ENCODE measurements at places on chromosomes 5 and 9.

DNA sequence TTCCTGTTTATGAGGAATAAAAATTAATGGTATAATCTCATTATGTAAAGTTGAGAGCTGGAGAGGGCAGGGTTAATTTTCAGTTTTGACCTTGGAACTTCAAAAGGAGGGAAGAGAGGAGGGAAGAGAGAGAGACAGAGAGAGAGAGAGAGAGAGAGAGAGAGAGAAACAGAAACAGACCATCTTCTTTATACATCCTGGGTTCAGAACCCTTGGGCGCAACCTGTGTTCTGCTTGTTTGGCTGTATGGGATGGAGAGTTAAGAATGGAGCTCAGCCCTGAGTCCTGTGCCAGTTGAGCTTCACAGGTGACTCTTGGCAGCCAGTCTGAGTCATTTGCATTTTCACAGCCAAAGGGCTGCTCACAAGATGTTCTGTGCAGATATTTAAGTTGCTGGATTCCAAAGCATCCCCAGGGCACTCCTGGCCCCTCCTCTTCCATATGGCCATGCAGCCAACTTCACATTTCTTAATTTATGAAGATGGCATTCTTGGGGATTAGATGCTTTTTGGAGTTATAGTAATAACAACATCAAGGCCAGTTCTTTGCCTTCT lies 143.5 kb downstream of the CARTPT start:
- DNase-seq = no peak

- no peak for DNase-seq
Measured at GRCh38 chr9:99866398-99866797, 40.1 kb upstream of the STX17 start.

GRCh38 chr5:108382784-108383330 lies 959 bp upstream of the FBXL17 start:
- DNase-seq = no peak

DNA sequence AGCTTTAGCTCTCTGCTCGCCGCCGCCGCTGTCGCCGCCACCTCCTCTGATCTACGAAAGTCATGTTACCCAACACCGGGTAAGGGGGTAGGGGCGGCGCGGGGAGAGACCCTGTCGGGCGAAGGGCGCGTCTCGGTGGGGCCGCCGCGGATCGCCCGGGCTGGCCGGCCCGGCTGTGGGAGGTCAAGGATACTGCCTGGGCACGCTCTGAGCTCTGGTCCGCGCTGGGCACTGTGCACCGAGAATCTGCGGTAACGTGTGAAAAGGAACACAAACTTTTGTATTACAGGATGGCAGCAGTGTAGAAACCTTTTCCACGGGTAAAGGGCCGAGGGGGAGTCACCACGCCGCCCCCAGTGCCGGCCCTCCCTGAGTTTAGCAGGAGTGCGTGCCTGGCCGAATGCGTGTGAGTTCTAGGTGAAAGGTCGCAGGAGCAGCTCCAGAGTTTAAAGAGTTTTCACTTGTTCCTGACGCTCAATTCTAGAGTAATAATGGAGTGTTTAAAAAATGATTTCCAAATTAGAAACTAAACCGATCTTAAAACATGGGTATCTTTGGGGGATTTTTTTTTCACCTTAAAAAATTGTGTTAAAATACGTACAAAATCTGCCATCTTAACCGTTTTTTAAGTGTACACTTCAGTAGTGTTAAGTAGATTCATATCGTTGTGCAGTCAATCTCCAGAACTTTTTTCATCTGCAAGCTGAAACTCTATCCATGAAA lies at the start of gene HSDL2:
Gene HSDL2, plus strand, starts transcription at position 7 of the 723 bp plus-strand sequence. Its CDS starts 56 bp downstream, at position 63.
- DNase-seq = no peak

GRCh38 chr5:59562756-59563389 lies 330.7 kb downstream of the PDE4D start:
- no peak for DNase-seq

GRCh38 chr9:34380034-34380510 lies 3.4 kb upstream of the MYORG start:
- DNase-seq = peak; percentile 45

DNA sequence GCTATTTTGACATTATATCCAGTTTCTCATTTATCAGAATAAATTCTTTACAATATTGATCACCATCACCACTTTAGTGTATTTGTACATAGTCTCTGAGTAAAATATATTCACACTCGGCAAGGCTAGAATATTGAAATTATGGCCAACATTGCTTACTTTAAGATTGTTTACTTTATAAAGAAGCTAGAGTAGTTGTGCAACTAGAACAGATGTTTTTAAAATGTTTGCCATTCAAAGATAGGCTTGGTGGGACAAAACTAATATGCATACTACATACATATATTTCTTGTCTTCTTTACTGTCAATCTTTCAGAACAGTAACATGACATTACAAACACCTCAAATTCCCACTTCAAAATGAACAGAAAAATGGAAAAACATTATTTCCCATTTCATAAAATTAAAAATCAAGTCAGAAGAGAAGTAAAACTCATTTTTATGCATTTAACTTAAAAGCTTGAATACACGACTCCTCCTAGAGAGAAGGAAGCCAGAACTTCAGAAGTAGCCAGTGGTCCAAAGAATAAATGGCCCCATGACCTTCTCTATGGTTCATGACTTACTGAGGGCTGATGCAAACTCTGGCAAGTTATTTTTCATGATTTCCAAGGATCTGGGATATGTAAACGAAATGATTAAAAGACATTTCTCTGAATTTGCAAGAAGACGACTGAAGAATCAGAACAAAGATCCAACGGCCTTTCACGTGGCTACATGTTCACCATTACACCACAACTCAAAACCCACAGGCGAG lies 14.1 kb downstream of the MTX3 start:
- no peak for DNase-seq

Measured in activated T-cell treated with anti-CD3 and anti-CD28 coated beads, Interleukin-2, amount 50 U/mL, for 1 hour (primary cell).